Brain microvascular endothelial cell (primary cell): ENCODE measurements at places on chromosomes 4 and X.

DNA sequence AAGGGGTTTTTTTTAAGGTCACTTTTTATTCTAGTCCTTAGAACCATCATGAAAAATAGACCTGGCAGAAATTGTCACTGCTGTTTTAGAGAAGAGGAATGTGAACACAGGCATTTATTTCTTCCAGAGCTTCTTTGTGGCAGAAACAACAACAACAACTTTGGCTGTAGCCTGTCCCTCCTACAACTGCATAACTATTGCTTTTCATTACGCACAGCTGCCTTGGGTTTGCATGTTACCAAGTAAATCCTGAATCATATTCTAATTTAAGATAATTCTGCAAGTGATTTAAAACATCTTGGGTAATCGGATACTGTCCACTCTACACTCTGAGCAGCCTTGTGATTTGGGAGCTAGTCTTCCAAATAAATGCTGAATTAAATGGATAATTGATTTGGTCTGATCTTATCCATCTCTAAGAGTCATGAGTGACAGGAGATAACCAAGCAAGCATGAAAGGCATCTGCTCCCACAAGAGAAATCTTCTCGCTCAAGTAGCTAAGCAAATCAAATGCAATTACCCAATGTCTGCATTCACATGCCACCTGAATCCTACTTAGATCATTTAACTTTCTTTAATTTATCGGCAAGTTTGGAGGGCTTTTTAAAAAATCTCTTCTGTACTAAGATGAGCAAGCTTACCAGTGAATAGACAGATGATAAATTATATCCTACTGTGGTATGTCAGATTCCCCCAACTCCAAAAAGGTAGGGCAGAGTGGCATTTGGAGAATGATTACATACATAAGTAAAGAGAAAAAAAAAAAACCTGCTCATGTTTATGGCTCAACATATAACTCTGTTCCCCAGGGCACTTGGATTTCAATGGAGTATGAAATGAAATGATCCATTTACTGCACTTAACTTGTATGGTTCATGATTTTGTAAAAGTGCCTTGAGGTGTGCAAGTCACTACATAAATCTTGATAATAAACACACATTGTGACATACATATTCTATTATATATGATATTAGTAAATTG is 73.6 kb downstream of the EGF start:
- DNase-seq, result no peak

GRCh38 chr4:185282968-185283367 is 73.6 kb downstream of the SNX25 start:
- DNase-seq, result peak; percentile 52

GRCh38 chr4:6453688-6453990 is 18.8 kb downstream of the PPP2R2C start:
- DNase-seq, result no peak

DNA sequence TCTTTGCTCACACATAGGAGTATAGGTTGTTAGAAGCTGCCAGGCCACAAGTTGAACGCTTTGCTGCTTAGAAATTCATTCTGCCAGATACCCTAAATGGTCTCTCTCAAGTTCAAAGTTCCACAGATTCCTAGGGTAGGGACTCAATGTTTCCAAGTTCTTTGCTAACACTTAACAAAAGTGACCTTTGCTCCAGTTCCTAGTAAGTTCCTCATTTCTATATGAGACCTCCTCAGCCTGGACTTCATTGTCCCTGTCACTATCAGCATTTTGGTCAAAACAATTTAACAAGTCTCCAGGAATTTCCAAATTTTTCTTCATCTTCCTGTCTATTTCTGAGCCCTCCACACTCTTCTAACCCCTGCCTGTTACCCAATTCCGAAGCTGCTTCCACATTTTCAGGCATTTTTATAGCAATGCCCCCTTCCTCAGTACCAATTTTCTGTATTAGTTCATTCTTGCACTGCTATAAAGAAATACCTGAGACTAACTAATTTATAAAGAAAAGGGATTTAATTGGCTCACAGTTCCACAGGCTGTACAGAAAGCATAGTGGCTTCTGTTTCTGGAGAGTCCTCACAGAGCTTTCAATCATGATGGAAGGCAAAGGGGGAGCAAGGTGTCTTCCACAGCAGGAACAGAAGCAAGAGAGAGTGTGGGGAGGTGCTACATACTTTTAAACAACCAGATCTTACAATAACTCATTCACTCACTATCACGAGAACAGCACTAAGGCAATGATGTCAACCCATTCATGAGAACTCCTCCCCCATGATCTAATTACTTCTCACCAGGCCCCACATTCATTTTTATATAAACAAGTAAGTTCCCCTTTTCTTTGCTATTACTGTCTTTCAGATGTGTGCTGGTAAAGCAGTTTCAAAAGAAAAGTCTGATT is 11.5 kb upstream of the TLR1 start:
- DNase-seq, result no peak

- peak; percentile 4 for DNase-seq
These were observed 20.9 kb upstream of the MTM1 start for GRCh38 chrX:150547375-150548115.

DNA sequence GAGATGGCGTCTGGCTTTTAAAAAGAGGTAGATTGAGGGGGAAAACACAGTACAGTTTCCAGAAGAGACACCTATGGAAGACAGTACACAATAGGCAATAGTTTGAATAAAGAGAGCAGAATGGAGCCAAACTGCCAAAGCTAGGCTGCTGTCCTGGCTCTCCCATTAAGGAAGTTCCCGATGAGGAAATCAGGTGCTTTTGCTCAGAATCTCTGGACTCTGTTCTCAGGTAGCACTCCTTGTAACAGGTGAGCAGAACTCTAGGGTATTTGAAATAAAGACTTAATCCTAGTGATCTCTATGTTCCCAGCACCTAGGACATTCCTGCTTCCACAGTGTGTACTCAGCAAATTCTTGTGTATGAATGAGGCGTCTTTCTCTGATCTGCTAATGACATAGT is 1.6 kb downstream of the EGF start:
- no peak for DNase-seq

DNA sequence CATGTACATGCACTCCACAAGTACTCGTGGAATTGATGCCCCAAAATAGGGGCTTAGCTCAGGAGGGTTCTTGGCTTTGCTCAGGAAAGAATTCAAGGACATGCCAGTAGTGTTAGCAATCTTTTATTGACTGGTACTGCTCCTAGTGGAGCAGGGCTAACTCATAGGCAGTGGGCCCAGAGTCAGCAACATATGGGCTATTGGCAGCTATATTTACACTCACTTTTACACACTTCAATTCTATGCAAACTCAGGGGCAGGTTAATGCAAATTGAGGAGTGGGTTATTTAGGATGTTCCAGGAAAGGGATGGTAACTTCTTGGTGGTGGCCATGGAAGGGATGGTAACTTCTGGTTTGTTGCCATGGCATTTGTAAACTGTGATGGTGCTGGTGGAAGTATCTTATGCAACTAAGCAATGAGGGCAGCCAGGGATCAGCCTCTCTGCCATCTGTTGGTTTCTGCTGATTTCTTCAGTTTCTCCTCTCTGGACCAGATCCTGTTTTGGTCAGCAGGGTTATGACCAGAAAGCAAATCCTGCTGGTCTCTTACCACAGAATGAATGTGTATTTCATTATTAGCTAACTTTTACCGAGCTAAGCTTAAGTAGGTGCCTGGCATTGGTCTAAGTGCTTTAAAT is 69.2 kb upstream of the FAT1 start:
- DNase-seq, result no peak

- peak; percentile 16 for DNase-seq
These were observed 346.8 kb upstream of the TECRL start for GRCh38 chr4:64756016-64756415.

- DNase-seq, result no peak
These were observed 10.7 kb downstream of the PWWP3B start for GRCh38 chrX:106178826-106179225.

DNA sequence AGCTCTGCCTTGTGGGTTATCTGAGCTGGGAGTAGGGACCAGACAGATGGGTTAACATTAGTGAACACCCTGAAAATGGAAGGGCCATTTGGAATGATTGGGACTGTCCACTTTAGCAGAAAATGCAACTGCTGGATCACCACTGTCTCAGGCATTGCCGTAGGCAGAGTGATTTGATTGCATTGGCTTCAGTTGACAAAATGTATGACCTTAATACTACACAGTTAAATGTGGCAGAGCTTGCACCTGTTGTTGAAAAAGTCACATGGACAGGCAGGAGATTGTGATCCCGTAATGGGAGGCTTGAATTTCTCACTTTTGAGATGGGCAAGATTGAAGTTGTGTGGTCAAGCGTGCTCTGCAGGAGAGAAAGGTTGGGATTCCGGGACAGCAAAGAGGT is 166.5 kb upstream of the PUDP start:
- no peak for DNase-seq

DNA sequence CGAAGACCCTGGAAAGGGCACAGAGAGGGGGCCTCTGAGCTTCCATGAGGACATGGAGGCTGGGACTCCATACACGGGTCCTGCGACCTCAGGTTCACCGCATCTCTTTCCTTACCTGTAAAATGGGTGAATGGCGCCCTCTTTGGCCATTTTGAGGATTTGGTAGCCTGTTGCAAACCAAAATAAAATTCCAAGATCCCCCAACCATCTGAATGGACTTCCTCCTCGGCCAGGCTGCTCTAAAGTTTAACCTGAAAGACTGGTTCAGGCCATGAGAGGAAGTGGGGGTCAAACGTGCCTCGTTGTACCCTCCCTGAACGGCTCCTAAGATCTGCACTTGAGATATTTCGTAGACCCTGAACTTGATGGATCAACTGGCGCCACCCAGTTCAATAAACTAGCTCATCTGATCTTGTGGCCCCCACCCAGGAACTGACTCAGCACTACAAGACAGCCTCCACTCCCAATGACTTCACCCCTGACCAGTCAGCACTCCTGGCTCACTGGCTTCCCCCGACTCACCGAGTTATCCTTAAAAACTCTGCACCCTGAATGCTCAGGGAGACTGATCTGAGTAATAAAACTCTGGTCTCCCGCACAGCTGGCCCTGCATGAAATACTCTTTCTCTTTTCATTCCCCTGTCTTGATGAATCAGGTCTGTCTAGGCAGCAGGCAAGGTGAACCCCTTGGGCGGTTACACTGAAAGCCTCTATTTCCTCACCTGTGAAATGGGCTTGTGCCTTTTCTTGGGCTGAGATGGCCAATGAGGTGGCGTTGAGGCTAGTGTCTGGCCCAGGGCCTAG is 32.9 kb upstream of the GPR78 start:
- peak; percentile 71 for DNase-seq

- no peak for DNase-seq
These were observed 71.8 kb upstream of the PTPN13 start for GRCh38 chr4:86522349-86522748.

DNA sequence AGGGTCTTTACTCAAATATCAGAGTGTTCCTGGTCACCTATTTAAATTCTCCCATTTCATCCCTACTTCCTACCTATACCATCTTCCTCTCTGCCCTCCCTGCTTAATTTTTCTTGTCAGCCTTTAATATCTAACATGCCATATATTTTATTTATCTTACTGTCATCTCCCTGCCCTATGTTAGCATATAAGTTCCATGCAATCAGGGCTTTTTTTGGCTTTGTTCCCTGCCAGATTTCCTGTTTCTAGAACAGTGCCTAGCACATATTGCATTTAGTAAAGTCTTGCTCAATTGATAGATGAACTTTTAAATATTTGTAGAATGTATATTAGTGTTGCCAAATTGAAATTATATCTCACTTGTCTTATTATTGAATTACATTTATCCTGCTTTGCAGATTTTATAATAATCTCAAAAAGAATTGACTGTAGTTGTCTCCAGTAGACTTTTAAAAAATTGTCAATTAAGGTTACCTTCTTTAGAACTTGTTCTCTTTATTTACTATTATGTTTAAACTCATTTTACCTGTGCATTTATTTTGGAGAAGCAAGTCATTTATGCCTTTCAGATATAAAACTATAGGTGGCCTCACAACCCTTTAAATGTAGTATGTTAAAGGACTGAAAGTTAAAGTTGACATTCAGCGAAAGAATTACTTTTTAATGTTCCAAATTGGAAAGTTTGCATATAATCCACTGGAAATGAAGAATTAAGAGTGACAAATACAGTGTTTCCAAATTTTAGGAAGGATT is 108.2 kb upstream of the BMPR1B start:
- no peak for DNase-seq

- DNase-seq, result no peak
These were observed 400.1 kb downstream of the FAT4 start for GRCh38 chr4:125714845-125715244.
